ENCODE measurements at places on chromosomes 1 and 21.

DNA sequence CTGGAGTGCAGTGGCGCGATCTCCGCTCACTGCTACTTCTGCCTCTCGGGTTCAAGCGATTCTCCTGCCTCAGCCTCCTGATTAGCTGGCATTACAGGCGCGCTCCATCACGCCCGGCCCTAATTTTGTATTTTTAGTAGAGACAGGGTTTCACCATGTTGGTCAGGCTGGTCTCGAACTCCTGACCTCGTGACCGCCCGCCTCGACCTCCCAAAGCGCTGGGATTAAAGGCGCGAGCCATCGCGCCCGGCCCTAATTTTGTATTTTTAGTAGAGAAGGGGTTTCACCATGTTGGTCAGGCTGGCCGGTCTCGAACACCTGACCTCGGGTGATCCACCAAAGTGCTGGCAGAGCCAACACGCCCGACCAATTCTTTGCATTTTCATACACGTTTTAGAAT is 48.0 kb upstream of the LCE5A start:
- no peak for DNase-seq

DNA sequence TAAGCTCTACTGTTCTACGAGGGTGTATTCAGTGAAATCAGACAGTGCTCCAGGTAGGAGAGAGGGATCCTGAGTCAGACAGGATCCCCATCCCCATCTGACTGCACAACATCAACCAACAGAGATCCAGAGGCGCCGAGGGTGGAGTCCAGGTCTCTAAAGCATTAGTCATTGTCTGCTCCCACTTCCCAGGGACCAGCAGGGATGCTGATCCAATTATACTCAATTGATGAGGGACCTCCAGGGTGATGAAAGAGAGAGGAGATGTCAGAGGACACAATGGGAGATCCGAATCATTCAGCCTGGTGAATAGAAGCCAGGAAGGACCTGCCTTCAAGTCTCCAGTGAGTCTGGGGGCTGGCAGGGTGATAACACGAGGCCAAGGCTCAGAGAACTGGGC is 39.5 kb upstream of the STMN1 start:
- DNase-seq = no peak

- no peak for DNase-seq
These were observed 9.2 kb downstream of the DDI2 start for GRCh38 chr1:15626269-15626950.

DNA sequence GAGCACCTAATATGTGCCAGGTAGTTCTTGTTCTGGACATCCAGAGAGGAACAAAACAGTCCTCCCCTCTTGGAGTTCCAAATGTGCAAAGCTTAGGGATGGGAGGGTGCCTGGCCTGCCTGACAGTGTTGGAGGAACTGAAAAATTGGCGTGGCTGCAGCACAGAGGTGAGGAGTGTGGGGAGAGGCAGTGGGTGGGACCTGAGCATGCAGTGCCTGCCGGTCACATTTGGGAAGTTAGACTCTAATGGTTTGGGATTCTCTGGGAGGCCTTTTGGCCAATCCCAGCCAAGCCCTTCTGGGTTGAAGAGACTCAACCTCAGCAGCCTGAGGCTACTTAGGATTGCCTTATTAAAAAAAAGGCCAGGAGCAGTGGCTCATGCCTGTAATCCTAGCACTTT is 2.3 kb upstream of the TCEA3 start:
- DNase-seq = no peak

- DNase-seq = no peak
These were observed 143.9 kb upstream of the HMGB4 start for GRCh38 chr1:33719771-33720670.

DNA sequence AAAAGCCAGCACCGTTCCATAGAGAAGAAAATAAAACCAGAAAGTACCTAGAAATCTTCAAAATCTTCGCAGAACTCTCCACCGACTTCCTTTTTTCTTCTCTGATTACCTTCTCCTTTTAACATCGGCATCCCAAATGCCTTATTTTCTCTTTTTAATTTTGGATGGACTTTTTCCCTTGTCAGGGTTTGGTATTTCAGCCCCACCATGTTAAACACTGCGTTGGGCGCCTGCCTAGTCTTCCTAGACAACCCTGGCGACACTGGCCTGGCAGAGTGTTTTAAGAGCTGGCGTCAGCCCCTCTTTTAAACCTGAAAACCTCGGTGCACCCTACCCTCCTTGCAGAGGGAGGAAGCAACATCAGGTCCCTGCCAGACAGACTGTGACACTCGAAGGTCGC is 66.0 kb upstream of the EFHD2 start:
- no peak for DNase-seq

DNA sequence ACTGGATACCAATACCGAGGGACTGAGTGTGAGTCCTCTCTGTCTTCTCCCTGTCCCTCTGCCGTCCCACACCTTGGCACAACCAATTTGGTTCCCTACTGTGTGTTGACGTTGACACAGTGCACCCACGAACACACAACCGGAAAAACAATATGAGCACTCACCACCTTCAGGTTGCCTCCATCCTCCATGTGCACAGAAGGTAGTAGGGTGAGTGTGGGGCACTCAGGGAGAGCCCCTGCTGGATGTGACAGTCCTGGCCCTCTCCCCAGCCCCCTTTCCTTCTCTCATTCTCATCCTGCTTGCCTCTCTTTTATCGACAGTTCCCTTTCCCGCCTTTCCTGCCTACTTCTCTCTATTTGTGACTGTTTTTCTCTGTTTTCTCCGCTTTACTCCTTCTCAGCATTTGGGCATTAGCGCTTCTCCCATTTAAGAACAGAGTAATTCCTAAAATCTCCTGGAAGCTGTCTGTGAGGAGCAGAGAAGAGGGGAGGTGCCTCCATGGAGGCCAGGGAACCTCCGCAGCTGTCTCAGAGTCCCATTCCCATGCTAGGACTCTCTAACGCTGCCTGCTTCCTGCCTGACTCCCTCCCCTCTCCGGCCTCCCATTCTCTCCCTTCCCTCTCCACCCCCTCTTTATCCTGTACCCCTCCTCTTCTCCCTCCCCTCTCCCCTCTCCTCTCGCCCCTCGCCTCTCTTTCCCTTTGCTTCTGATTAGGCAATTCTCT is 16.4 kb downstream of the CADM3 start:
- DNase-seq = no peak

DNA sequence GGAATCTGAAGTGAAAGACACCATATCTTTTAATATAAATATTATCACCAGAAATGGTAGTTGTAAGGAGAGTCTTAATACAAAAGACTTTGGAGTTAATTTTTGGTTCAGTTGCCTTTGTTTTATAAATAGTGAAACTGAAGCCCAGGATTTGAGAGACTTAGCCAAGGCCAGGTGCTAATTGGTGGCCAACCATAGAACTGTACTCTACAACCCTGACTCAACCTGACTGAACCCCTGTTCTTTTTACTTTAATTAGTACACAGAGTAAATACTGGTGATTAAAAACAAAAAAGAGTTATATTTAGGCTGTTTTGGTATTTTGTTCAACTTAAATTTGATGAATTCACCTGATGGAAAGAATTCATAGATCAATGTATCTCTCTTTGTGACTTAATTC is 76.3 kb downstream of the SNX7 start:
- DNase-seq = no peak

DNA sequence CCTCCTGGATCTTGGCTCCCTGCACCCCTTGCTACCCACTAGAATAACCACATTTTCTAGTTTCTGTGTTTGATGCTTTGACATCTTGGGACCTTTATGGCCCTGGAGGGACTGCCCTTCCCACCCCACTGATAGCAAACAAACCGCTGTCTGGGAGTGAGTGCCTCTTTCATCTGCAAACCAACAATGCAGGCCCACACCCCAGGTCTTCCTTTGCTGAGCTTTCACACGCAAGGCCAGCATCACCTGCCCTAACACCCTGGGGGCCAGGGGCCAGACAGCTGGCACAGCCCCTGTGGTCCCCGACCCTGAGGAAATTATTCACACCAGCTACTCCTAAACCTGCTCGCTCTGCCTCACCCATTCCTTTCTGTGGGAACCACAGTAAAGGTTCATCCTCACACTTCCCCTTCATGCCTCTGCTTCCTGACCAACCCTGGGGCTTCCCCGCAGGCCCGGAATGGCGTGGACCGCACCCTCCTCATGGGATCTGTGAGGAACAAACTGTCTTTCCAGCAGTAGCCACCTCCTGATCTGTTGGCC is 15.4 kb downstream of the SLC2A7 start:
- DNase-seq = no peak

- no peak for DNase-seq
These were observed at the start of gene MEGF6 for GRCh38 chr1:3611170-3612019. Gene MEGF6 (minus strand): TSS chr1:3611508. CDS start chr1:3611268, 240 bp downstream.

GRCh38 chr1:37677808-37678207 is 14.5 kb upstream of the CDCA8 start:
- no peak for DNase-seq

DNA sequence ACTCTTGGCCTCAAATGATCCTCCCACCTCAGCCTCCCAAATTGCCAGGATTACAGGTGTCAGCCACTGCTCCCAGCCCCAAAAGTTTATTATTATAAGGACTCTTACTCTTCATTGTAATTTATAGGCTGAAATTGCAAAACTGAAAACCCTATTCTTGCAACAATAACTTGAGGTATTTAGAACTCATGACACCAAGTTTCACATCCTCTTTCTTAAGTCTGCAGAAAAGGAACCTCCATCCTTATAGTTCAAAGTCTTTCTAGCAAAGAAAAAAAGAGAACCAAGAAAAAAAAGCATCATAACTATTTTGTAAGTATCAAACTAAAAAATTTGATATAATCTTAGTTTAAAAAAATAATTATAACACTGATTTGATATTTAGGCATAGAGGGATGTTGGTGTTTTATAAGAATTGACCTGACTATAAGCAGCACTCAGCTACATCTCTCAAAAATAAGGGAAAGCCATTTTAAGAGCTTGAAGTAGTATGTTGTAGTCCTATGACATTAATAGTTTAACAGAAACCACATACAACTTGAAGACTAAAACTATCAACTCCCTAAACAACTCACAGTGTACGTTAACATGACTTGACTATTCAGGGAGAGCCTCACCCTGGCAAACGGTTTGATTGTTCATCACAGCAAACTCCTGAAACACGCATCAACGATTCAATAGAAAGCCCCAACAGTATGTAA is 122.4 kb downstream of the AKT3 start:
- DNase-seq = peak; percentile 58

- no peak for DNase-seq
These were observed 249.0 kb downstream of the PRDM2 start for GRCh38 chr1:13948888-13949391.

- DNase-seq = no peak
These were observed 7.2 kb upstream of the TRAF3IP3 start for GRCh38 chr1:209748620-209749019.

DNA sequence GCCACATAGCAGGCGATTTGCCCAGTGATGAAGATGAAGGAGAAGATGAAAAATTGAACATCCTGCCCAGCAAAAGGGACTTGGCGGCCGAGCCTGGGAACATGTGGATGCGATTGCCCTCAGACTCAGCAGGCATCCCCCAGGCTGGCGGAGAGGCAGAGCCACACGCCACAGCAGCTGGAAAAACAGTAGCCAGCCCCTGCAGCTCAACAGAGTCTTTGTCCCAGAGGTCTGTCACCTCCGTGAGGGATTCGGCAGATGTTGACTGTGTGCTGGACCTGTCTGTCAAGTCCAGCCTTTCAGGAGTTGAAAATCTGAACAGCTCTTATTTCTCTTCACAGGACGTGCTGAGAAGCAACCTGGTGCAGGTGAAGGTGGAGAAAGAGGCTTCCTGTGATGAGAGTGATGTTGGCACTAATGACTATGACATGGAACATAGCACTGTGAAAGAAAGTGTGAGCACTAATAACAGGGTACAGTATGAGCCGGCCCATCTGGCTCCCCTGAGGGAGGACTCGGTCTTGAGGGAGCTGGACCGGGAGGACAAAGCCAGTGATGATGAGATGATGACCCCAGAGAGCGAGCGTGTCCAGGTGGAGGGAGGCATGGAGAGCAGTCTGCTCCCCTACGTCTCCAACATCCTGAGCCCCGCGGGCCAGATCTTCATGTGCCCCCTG is 3.3 kb downstream of the ZBTB18 start:
- DNase-seq = no peak

GRCh38 chr1:159923203-159924024 is 1.9 kb downstream of the TAGLN2 start:
- peak; percentile 86 for DNase-seq

GRCh38 chr1:207988326-207989165 is 77.6 kb upstream of the CD34 start:
- no peak for DNase-seq

GRCh38 chr1:1116701-1117468 is 996 bp upstream of the C1orf159 start:
- DNase-seq = no peak

DNA sequence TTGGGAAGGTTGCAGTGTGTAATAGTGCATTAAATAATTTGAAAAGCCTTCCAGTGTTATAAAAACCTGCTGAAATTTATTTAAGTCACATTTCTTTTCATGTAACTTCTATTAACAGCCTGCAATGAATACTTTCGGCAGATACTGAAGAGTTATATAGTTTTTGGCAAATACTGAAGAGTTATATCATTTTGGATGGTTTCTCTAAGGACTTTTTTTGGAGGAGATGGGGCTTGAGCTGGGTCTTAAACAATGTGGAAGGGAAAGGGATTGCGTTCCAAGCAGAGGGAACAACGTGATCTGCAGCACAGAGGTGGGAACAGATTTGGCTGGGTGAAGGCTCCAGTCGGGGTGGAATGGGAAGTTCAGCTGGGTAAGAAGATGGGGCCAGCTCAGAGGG is 39.8 kb downstream of the MTR start:
- no peak for DNase-seq

Measured in GM20000 (cell line).